Heart right ventricle (tissue), 16 donors: ENCODE measurements at places on chromosomes 12 and 14. TPM values are rescaled to one million over a fixed set of nuclear protein-coding genes. Genes with fewer than 3 reads are reported as not detected.

GRCh38 chr12:8648576-8649205, 13.9 kb downstream of the MFAP5 start:
- DNase-seq: no peak

DNA sequence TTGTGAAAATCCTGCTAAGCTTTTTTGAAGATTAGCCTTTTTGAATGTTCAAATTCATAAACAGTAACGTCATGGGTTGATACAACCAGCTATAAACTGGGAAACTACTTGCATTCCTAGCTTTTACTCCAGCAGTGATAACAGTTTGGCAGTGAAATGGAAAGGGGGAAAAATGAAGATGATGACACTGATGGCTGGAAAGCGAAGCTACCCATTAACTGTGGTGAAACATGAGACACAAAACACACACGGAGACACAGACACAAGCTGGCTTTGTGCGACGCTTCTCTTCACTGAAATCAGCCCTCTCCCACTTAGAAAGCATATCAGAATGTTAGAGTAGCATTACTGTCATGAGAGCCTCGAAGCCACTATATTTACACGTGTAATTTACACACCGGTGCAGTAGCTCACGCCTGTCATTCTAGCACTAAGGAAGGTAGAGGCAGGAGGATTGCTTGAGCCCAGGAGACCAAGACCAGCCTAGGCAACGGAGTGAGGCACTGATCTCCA, 15.7 kb downstream of the VPS37B start:
- DNase-seq: no peak

DNA sequence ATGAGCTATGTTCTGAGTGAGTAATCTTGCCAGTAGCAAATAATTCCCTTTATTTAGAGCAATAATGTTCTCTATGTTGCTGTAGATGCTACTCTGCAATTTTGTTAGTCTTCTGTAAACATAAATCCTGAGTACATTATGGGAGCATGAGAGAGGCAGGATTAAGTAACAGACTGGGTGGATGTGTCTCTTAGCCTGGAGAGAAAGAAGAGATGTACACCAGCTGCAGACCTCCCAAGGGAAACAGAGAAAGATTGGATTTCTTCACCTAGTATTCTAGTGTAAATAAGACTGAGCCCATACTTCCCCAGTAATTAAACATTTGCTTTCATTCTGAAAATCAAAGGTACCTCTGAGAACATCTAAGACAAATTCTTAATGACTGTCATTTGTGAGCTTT, 564.0 kb downstream of the TRHDE start:
- DNase-seq: no peak

DNA sequence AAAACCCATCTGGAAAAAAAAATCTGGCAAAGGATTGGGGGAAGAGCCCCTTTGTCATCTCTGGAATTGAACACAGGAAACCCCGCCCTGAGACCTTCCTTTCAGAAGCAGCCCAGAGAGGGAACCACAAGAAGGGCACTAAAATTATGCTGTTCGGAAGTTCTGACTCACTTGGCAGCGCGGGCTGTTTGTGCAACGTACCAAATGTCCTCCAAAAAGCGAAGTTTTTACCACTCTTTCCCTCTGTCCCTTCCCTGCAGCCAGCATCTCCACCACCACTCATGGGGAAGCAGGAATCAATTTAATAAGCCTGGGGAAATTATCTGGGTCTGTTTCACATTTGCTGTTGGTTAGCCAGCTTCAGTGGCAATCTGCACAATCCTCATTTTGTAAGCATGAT, 3.2 kb upstream of the SYNE3 start:
- peak; percentile 73 for DNase-seq

DNA sequence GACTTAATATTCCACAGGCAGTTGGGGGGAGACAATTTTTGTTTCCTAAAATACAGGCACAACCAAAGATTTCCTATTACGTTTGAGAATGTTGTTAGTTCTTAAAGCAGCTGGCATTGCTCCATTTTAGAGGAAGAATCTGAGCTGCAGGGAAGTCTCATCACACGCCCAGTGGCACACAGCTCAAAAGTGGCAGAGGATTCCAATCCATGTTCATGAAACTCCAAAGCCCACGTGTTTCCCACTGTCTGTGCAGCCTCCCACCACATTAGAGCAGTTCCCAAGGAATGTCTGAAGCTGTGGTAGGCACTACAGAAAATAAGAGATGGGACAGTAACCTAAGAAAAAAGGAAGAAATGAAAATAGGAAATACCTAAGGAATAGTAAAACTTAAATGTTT, 6.1 kb upstream of the IL26 start:
- no peak for DNase-seq

The SLCO1C1 gene
- 1.4 TPM for total RNA-seq

The AMDHD1 gene
- 0.57 TPM for total RNA-seq

DNA sequence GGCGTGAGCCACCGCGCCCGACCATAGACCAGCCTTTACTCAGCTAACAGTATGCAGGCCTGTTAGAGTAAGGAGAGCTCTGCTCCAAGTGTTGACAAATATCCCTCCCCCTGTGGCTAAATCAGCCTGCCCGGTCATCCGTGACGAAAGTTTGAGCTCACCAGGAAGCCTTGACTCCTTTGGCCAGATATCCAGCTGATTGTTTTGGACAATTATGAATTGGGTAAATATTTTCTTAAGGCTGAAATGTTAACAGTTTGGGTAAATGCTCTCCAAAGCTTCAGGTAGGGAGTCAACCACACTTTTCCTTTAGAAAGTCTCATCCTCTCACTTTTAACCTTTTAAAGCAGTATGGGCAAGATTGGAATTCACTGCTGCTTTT, 157.9 kb downstream of the PAWR start:
- DNase-seq: no peak

GRCh38 chr12:104472748-104473147, 16.0 kb downstream of the CHST11 start:
- no peak for DNase-seq

- DNase-seq: no peak
Observed at GRCh38 chr12:98296462-98297079, 218.8 kb upstream of the TMPO start.

DNA sequence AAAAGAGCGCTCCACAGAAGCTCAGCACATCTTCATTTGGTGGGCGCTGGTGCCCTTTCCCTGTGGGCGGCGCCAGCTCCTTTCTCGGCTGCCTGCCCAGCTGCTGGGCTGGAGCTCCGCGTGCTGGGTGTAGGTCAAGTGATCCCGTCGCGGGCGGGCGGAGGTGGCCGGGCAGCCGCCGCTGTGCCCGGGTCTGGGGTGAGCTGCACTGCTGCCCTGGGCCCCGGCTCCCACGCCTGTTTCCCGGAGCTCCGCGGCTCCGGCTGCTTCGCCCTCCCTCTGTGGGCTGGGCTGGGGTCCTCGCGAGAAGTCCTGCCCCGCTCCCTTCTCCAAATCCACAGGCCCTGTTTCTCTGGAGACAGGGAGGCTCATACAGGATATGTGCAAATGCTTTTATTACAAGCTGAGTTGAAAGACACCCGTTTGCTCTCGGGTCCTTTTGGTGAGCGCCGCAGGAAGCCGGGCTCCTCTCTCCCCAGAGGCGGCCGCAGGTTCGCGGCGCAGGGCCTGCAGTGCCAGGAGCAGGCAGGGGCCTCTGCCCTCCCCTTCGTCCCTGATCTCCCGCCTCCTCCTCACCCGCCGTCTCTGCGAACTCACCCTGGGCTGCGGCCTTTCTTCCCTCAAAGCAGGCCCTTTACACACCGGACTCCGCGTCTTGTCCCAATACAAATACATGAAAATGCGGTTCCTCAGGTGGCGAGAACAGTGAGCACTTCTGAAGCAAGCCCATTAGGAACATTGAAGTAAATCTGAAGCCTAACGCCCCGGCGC, 67.8 kb upstream of the CAPRIN2 start:
- peak; percentile 66 for DNase-seq

DNA sequence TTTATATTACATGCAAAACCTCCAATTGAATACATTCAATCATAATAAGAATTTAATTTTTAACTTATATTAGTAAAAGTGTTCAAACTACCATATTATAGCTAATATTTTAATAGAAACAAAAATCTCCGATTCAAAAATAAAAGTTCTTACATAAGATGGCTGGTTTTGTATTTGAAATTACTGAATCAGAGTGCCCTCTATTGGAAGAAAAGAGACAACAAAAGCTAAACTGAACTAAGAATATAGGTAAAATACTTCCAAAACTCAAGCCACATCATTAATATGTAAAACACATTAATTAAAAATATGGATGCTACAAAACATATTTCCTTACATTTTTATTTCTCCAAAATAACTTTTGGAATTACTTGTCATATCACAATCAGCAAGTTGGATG, 120.3 kb downstream of the GARIN6 start:
- no peak for DNase-seq

- no peak for DNase-seq
Observed at GRCh38 chr14:22929961-22930364, 787 bp upstream of the PRMT5 start.

The CLEC7A gene
- total RNA-seq: 5.3 TPM

The KRT77 gene
- total RNA-seq: not detected

DNA sequence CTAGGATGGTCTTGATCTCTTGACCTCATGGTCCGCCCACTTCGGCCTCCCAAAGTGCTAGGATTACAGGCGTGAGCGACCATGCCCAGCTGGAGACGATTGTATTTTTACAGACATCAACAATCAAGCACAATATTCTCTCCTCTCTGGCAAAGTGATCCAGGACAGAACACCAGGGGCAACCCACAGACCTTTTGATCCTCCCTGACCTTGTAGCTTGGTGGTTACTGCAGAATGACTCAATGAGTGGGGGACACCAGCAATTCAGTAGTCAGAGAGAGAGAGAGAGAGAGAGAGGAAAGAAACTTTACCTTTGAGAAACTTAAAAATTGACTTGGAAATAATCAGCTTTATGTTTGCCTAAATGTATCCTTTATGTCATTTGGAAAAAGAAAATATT, 51.2 kb downstream of the DRAM1 start:
- DNase-seq: no peak

DNA sequence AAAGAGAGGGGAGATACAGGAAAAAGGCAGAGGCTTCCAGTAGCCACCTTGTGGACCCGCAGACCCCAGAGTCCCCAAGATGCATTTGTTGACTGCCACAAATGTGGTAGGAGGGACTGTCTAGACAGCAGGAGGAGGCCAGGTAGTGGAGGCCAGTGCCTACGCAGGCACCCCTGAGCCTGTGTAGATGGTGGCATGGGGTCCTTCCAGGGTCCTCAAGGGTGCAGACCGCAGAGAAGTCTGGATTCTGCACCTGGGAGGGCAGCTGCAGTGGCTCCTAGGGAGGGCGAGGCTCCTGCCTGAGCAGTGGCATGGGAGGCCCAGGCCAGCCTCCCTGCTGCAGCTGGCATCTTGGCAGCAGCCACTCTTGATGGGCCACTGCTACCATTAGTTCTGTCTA, 119.7 kb downstream of the NTS start:
- no peak for DNase-seq

The GLS2 gene
- total RNA-seq: 0.46 TPM

GRCh38 chr12:133135747-133136146, 5.3 kb downstream of the ZNF10 start:
- DNase-seq: no peak

The FAM181A gene
- total RNA-seq: not detected

The CRACR2A gene
- 6.0 TPM for total RNA-seq
